CD4-positive, alpha-beta T cell treated with Interleukin-12 subunit alpha and Interleukin-12 subunit beta, for 1 hour (primary cell): ENCODE measurements at places on chromosomes 3 and 15.

- DNase-seq, result no peak
Measured at GRCh38 chr3:121295452-121295851, 250.3 kb downstream of the POLQ start.

GRCh38 chr3:128337305-128337704 lies 129.4 kb downstream of the DNAJB8 start:
- DNase-seq, result no peak

- DNase-seq, result no peak
Measured at GRCh38 chr3:72903004-72903403, 15.2 kb downstream of the GXYLT2 start.

DNA sequence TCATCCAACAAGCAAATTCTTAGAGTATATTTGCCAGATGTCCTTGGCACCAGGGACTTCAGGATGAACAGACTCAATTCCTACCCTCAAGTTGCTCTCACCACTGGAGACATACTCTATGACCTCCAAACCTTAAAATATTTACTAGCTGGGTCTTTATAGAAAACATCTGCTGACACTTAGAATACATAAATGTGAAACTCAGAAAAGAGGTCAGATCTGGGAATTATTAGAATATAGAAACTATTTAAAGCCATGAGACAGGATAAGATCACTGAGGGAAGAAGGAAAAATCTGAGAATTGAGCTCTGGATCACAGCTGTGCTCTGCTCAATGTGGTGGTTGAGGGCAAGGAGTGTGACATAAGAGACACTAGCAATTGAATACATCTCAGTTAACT lies 695.4 kb upstream of the UBE2E2 start:
- DNase-seq, result no peak

DNA sequence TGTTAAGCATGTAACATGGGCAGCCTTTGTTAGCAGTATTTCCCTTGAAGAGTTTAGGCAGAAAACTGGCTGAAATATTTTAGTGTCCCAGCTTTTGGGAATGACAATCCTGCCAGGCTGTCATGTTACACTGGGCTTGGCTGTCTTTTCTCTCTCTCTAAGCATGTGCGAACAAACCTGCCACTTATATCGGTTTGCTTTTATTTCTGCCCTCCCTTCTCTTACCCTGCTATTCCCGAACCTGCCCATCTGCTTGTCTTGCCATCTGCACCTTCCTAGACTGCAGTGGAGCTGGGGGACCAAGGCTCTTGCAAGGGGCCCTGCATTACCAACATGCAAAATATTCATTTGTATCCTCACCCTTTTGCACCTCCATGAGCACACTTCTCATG lies 339.6 kb downstream of the EPHB1 start:
- no peak for DNase-seq

GRCh38 chr15:65619626-65620290 lies 2.0 kb upstream of the SLC24A1 start:
- no peak for DNase-seq

DNA sequence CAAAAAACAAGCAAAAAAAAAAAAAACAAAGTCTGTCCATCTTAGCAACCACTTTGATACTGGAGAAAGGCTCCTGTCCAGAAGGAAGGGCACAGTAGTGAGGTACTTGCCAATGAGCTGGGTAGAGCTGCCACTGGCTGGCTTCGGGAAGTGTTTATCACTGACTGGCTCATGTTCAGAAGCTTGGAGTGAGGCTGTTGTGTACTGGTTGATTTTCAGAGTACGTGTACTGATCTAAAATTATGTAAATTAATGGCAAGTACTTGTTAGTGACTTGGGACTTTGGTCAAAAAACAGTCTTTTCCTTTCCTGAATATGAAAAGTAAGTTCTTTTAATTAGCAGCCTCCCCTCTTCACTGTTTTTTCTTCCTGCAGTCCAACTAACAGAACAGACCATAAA lies 979 bp upstream of the ZNF621 start:
- no peak for DNase-seq

DNA sequence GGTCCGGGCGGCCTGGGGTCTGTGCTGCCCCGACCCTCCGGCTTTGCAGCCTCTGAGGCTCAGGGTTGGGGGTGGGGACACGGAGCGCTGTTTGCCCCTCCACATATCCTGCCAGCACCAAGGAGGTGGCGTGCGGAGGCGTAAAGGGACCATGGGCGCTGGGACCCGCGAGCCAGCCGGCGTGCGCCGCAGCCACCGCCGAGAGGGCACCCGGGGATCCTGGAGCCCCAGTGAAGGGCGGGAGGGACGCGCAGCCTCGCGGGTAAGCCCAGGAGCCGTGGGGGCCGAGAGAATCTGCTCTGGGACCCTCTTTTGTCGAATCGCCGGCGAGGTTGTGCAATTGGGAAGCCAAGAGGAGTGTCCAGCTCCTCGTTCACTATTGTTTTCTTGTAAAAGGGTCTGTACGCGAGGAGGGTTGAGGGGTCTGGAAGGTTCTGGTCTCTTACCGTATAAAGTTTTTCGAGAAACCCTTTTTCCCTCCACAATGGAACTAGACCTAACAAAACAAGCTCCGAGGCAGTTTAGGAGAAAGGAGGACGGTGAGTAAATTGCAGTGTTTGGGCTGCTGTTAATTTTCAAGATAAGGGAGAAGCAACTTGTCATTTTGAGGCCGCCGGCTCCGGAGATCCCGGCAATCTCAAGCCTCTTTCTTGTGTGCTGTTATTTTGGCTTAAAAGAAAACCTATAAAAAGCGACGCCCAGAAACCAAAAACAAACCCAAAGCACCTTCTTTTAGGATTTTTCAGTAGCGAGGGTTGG lies 29.9 kb upstream of the ST3GAL6 start:
- no peak for DNase-seq

GRCh38 chr3:129599607-129600006 lies 6.9 kb downstream of the PLXND1 start:
- no peak for DNase-seq

DNA sequence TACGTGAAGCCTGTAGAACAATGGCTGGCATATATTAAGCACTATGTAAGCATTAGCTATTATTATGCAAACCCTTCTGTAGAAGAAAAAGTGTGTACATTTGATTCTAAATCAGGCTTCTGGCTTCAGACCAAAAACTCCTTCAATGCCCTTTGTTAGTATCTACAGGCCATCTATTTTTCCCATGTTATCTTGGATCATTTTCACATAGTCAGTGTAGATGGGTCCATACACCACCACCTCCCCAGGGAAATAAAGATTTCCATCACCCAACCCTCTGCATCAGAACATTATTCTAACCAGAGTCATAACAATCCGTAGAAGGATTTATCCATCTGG lies 8.0 kb upstream of the KLHL6 start:
- DNase-seq, result no peak

DNA sequence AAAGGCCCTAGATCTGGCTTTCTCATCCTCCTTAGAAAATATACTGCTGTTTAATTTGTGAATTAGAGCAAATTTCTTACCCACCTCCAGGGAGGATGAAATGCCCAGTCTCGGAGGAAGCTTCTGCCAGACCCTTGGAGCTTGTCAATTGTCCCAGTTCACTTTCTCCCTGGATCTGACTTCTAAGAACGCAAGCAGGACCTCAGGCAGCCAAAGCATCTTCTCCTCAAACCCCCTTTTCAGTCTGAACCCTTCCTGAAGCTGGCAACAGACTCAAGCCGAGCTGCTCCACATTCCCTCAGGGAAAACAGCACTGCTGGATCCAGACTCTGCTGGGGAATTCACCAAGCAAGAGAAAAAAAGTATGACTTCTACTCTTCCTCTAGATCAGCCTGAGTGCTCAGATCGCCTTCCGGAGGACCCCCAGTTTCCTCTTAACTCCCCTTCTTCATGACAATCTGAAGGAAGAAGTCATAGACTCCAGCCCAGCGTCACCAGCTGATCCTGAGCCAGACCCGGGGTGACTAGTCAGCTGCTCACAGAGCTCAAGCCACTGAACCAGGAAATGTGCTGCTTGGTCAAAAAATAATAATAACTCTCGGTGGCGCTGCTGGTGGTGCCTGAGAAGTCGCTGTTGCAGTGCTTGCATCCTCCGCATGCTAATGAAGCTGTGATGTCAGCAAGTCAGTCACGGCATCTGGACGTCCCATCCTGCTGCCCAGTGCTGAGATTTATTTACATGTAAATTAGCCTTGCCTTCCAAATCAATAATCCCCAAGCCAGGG lies at the start of gene PRICKLE2:
TSS of gene PRICKLE2 (minus strand) at position 641 of the 785 bp plus-strand sequence. CDS start 26,539 bp downstream, outside the sequence.
- DNase-seq, result no peak

DNA sequence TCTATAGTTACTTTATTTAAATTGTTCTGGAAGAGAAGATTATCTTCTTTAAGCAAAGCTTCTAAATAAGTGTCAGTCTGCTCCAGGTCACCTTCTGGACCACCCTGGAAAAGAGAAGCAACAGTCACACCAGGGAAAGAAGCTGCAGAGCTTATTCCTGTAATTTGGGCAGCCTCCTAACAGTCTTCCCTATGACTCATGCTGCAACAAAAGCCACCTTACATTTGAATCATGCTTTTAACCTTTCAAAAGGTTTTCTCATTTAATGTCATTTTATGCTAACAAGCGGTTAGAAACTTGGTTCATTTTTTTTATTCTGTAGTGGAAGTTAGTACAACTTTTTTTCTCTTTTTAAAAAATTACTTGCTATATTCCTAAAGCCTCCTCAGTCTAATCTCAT lies 5.3 kb upstream of the GUCA1C start:
- no peak for DNase-seq

- DNase-seq, result no peak
Measured at GRCh38 chr3:30696403-30696819, 90.0 kb downstream of the TGFBR2 start.
